Activated T-cell treated with anti-CD3 and anti-CD28 coated beads, Interleukin-2, amount 50 U/mL, for 72 hours (primary cell): ENCODE measurements at places on chromosomes 1 and 21.

GRCh38 chr1:166165661-166166328, 1.0 kb downstream of the FAM78B start:
- peak; percentile 21 for DNase-seq

GRCh38 chr1:218587900-218588299, 242.8 kb downstream of the TGFB2 start:
- DNase-seq, result no peak

DNA sequence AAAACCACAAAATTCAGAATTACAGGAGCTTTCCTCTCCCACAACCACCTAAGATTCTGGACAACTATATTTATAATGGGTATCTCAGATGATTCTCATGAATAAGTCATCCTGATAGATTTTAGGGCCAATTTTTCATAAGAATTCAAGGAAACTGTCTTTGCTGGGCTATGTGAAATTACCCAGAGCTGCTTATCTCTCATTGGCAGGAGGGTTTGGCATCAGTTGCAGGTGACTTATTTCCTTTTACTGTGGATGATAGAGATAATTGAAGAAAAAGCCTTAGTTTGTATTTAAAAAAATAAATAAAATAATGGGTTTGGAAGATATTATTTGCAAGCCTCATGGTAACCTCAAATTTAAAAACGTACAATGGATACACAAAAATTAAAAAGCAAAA, 38.2 kb upstream of the WDR26 start:
- no peak for DNase-seq

DNA sequence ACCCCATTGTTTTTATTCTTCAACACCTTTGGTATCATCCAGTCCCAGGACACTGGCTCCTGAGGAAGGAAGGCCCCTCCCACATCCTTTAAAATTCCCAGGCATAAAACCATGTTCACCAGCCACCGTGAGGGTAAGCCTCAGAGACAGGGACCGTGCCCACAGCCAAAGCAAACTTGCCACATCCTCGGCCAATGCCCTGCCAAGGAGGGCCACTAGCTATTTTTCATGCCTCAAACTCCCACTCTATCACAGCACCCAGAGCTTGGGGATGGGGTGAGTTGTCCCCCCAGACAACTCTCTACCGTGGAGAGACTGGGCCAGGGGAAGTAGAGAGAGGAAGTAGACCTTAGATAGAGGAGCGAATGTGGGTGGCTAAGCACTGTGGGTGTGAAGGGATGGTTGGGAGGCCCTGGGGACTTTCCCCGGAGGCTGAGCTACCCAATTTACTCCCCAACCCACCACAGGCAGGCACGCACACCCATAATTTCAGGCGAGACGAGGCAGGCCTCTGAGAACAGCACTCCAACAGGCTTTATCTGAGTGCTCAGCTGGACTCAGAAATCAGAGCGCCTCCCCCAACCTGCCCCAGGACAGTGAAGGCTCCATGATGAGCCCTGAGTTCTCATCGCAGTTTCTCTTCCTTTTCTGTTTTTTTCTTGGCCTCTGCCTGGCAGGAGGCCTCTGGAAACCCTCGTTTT, 15.9 kb upstream of the BTG2 start:
- DNase-seq, result peak; percentile 91

- no peak for DNase-seq
Observed at GRCh38 chr1:86701731-86702130, 2.6 kb upstream of the SH3GLB1 start.

GRCh38 chr1:43933386-43934100, at the start of gene ARTN:
ARTN (plus strand) TSS chr1:43933801; CDS start chr1:43935657, 1,856 bp downstream.
- peak; percentile 30 for DNase-seq

DNA sequence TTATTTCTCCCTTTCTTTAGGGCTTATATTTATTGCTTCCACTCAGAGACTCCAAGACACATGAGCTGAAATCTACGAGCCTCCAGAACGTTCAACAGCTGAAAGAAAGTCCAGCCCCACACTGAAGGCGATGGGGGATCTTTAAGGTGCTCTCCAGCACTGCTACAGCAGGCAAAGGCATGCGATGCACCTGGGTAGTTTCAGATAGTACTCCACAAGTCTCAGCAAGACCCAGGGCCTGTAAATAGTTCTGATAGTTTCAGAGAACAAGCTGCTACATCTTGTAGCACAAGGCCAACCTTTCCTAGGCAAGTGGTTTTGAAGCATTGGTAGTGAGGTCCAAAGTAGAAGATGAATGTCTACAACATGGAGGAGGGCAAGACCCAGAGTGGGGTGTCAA, 2.2 kb upstream of the HSD3B1 start:
- no peak for DNase-seq

DNA sequence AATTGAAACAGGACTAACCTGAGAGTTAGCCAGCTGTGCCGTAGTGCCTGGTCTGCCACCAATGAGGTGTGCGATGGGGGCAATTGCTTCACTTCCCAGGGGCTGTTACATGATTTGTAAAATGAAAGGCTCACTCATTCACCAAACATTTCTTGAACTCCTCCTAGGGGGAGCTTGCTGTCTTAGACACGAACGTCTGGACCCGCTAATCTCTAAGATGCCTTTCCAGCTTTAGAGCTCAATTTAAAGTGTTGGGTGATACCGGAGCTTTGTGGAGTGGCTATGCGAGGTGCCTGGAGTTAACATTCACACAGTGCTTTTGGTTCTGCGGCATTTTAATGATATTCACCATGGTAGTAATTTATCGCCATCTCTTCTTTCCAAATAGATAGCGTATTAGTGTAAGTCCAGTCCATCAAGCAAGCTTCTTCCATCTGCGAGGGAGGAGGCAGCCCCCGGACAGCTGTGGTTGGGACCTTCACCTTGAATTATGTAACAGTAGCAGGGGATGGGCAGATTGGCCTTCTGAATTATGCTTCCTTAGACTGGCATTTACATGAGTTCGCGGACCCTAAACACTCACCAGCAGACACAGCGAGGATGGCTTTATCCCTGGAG, 179.9 kb downstream of the ADSS2 start:
- DNase-seq, result no peak

DNA sequence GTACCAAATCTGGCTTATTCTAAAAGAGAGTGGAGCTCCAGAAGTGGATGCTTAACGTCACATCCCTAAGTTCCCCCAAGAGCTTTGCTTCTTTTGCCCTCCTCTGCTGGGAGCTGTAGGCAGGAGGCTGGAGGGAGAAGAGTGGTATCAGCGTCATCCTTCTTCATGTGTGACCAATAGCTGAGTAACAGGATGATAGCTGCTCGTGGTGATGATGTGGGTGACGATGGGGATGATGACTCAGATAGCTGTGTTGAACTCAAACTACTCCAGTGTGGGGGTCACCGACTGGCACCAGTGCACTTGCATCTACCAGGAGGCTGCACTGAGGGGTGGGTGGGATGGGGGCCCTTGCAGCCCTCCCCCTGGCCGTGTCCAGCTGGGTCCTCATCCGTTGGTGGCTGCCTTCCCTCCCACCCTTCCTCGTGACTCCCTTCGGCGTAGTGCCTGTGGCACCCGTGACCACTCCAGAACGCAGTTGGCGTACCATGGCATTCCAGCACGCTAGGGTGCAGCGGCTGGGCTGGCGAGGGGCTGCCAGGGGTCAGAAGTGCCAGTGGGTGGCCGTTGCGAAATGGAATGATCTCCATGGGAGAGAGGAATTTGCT, 1.1 kb downstream of the IGFN1 start:
- peak; percentile 75 for DNase-seq

GRCh38 chr1:204802401-204803175, 68.1 kb upstream of the NFASC start:
- no peak for DNase-seq

DNA sequence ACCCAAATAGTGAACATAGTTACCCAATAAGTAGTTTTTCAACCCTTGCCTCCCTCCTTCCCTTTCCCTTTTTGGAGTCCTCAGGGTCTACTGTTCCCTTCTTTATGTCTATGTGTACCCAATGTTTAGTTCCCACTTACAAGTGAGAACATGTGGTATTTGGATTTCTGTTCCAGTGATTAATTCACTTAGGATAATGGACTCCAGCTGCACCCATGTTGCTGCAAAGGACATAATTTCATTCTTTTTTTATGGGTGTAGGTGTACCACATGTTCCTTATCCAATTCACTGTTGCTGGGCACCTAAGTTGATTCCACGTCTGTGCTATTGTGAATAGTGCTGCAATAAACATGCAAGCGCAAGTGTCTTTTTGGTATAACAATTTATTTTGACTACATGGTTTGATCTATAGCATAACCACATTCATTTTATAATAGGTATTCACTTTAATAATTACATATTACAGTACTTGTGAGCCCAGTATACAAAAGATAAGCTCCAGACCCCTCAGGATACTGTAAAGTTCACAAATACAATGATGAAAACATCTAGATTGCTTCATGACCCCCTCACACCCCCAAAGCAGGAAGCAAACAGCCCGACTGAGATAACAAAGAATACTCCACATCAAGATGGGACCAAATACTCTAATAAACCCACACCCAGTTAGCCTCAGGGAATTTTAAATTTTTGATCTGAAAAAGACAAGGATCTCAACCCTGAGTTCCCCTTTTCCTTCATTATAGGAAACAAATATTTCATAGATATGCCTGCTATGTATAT, 45.3 kb downstream of the PUM1 start:
- no peak for DNase-seq

- no peak for DNase-seq
Observed at GRCh38 chr1:111466480-111466879, 7.3 kb upstream of the C1orf162 start.

DNA sequence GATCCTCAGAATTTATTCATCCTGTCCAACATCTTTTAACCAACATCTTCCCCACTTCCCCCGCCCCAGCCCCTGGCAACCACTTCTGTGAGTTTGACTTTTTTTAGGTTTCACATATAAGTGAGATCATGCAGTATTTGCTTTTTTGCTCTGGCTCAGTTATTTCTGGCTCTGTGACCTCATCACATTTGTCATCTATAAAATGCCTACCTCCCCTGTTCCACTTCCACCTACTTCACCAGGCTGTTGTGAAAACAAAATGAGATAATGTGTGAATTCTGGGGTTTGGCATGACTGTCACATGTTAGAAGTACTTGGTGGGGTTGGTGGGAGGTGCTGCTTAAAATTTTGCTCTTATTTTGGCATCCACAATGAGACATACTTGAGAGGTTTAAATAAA, 18.4 kb downstream of the HHAT start:
- peak; percentile 34 for DNase-seq

- DNase-seq, result no peak
Observed at GRCh38 chr1:206802401-206802800, 30.1 kb upstream of the IL10 start.

- no peak for DNase-seq
Observed at GRCh38 chr1:216826214-216826613, 103.0 kb upstream of the ESRRG start.

GRCh38 chr21:42148584-42148983, 70.4 kb upstream of the ABCG1 start:
- no peak for DNase-seq

GRCh38 chr1:15966081-15966955, 9.6 kb downstream of the ZBTB17 start:
- DNase-seq, result peak; percentile 92

GRCh38 chr1:145891587-145892485, 6.2 kb upstream of the ANKRD35 start:
- peak; percentile 49 for DNase-seq

DNA sequence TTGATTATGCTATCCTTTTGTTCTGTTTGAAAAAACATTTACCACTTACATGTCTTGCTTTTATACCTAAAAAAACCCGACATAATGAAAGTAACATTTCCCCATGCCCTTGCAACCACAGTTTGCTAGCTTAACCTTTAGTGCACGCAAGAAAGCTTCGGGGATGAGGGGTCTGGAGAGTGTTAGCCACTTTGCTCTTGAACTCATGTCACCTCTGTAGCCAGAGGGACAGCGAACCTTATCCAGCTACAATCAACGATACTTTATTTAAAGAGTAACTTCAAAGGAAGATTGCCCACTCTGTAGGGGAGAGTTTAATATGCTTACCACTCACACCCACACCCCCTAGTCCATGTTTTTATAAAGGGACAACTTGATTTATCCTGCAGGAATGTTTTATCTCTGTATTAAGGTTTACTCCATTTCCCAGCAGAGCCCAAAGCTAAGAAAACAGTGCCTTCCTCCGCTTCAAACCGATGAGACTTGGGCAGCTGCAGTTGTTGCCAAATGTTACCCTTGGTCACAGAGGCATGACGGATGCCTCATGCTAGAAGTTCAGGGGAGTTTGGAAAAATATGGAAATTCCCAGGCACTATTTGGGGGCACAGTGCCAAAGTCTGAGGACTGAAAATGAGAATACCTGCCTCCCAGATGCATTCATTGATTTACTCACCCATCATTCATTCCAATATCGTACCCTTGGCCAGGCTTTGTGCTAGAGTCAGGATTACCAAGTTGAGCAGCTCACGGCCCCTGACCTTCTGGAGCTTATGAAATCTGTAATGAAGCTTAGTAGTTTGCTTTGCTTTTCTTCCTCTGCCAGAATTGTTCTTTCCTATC, 61.4 kb upstream of the VCAM1 start:
- no peak for DNase-seq

GRCh38 chr1:79079770-79080169, 73.2 kb upstream of the ADGRL4 start:
- DNase-seq, result no peak
